ENCODE measurements at places on chromosomes 7 and 10.

DNA sequence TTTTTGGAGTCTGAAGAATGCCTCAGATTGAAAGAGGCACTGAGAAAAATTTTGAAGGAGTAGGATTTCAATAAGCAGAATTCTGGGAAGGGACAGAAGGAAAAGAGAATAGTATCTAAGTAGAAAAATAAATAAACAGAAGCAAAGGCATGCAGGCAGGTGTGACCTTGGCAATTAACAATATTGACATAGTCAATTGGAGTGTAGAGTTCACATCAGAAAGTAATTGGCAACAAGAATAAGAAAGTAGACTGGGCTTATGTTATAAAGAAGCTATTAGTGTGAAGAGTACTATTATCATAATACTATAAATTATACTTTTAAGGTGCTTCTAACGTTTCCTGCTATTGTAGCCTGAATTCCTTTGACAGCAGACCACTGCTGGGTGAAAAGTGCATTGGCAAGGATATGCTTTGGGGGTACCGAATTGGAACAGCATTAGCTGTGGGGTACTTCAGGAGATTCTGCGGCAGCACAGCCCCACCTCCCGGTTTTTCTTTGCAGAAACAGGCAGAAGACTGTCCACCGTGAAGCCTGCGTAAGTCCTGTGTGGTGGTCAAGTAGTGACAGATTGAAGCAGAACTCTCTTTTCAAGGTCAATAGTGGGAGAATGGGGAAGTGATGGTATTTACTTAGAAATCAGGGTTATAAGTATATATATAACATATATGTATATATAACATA lies 357.0 kb downstream of the THSD7A start:
- no peak for DNase-seq

DNA sequence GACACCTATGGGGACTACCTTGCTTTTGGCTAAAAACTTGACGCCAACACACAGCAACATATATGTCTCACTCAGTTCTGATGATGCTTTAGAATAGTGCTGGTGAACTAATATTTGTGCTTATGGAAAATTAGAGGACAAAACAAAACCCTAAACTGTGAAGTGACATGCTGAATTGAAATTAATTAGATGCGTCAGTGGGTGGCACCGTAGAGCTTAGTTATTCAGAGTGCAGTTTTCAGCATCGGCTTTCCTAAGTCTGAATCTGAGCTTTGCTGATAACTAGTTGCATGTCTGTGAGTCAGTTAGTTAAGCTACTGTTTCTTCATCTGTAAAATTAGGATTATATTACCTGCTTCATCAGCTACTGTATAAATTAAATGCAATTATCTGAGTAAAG lies 245.0 kb upstream of the SORCS1 start:
- no peak for DNase-seq

DNA sequence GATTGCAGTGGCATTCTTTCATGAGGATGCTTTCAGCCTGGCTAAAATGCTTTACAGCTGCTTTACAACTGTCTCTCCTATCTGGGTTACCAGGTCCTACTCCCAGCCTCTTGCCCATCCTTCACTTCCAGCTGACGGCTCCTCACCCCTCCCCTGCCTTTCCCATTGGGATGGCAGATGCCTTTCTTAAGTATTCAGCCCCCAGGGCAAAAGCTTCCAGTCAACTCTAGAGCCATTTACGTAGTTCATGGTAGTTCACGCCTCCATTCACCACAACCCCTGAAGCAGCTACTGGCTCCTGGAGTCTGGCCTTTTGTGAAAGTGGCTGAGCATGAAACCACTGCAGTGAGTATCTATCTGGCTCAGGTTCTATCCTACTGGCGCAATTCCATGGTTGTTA lies 17.2 kb upstream of the BMPER start:
- DNase-seq, result no peak

DNA sequence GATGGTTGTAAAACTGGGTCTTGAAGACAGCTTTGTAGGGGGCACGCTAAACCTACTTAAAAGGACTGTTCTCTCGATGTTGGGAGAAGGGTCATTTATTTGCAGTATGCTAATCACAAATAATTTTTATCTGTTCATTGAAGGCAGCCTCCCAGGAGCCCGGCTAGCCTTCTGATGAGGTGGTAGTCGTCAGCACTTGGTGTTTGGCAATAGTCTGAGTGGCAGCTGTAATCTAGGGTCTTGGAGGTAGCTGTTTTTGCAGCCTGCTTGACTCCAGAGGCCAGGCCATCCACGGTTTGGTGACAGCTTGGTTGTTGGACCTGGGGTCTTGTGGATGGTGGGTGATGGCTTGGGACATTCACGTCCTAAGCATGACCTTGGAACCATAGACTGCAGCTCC lies 2.2 kb downstream of the GTF2IRD1 start:
- DNase-seq, result no peak

DNA sequence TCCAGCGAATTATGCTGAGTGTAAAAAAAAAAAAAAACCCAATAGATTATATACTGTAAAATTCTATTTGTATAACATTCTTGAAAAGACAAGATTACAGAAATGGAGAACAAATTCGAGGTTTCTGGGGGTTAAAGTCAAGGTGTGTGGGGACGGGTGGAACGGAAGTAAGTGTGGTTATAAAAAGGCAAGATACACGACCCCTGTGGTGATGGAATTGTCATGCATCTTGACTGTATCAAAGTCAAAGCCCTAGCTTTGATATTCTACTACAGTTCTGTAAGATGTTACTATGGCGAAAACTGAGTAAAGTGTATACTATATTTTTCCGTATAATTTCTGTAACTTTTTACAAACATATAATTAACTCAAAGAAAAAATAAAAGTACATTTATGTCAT lies 718.2 kb upstream of the PCDH15 start:
- DNase-seq, result no peak

GRCh38 chr7:105807448-105807762 lies 69.0 kb downstream of the ATXN7L1 start:
- no peak for DNase-seq

GRCh38 chr7:20831956-20832355 lies 45.3 kb upstream of the SP8 start:
- no peak for DNase-seq

DNA sequence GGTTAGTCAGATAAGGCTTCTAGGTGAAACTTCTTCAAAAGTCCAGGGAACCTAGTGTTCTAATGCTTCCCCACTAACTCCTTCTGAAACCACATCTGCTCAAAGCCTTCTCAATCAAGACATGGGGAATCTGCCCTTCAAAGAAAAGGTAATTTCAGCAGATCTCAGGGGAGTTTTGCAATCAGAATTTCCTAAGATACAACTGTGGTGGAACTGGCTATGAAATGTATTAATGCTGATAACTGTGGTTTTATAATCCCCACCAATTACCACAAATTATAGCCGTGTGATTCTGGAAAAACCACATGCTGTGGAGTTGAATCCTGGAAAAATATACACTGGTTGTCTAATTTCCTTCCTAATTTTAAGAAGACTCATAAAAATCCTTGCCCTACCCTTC lies 233.8 kb downstream of the SORCS1 start:
- DNase-seq, result no peak

DNA sequence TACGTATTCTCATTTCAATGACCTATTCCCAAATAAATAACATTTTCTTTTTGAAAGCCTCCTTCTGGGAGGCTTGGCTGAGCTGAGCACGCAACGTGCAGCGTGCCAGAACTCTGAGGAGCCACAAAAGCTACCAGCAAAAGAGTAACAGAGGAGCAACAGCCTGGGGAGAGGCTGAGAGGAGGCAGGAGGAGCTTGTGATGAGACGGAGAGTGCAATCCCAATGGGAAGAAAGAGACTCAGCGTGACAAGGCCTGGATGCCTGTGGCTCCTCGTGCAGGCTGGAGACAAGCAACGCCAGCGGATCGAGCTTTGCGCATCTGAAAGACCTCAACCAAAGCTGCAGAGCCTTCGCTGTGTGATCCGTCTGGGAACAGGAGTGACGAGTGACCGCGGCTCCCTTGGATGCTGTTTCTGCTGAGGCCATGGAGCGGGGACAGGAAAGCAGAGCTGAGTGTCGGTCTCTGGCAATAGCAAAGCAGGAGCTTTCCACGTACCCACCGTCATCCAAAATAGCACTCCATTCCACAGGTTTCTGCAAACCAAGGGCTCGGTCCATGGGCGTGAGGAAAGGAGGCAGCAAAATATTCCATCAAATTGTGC lies 171.7 kb upstream of the PFKP start:
- no peak for DNase-seq

DNA sequence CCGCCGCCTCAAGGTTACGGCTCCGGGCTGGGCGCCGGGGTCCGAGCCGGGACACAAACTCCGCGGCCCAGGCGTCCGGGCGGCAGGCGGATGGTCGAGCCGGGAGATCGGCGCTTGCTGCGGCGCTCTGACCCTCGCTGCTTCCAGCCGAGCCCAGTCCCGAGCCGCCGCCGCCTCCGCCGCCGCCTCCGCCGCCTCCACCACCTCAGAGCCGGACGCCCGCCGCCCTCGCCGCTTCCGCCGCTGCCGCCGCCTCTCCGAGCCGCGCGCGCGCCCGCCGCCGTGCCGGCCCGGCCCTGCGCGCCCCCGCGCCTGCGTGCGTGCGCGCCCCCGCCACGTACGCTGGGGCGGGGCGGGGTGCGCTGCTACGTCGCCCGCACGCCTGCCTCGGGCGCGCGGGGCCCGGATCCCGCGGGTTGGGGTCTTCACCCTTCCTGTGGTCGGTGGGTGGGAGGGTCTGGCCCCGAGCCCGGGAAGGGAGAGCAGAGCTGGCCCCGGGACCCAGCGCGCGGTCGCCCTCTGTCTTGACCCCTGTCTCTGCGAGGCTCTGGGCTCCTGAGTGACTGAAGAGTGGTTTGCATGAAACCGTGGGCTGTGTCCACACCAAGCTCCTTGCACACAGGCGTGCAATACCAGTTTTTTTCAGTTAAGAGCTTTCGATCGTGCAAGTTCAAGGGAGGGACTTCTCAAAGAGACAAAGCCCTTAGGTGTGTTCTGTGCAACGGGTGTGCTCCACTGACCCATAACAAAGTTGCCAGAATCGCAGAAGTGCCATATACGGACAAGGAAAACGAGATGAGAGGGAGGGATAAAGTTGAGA lies at the start of gene SMURF1:
Gene SMURF1 (minus strand): TSS at position 256 of the 820 bp plus-strand sequence. CDS start 328 bp downstream, outside the sequence.
- DNase-seq, result peak; percentile 11

DNA sequence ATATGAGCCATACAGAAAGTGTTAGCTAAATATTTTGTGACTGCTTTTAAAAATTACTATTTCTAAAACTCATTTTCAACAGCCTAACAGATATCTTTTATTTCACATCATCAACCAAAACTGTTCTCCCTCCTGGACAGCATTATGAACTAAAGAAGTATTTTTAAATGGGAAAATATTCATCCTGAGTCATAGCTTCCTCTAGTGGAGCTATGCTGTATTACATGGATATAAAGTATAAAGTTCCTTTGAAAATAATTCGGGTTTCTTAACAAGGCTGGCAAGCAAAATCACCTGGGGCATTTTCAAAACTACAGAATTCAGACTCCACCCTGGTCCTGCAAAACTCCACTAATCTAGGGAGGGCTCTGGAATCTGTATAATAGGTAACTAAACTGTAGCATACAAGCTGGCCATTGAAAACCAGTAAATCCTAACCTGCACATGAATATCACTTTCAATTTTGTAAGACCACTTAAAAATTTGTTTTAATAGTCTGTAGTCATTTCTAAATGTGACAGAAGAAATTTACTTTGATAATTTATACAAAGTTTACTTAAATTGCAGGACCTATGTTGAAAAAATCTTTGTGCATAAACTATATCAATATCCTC lies 53.5 kb downstream of the SCIN start:
- no peak for DNase-seq

- DNase-seq, result peak; percentile 9
Measured at GRCh38 chr7:20329389-20330238, 1.1 kb upstream of the ITGB8 start.

- no peak for DNase-seq
Measured at GRCh38 chr10:30583778-30584415, 45.7 kb downstream of the LYZL2 start.

GRCh38 chr7:79050603-79051002 lies 402.9 kb downstream of the MAGI2 start:
- no peak for DNase-seq

- no peak for DNase-seq
Measured at GRCh38 chr10:32340596-32341180, 6.3 kb downstream of the EPC1 start.

- DNase-seq, result no peak
Measured at GRCh38 chr10:79494871-79495705, 17.2 kb upstream of the EIF5AL1 start.

DNA sequence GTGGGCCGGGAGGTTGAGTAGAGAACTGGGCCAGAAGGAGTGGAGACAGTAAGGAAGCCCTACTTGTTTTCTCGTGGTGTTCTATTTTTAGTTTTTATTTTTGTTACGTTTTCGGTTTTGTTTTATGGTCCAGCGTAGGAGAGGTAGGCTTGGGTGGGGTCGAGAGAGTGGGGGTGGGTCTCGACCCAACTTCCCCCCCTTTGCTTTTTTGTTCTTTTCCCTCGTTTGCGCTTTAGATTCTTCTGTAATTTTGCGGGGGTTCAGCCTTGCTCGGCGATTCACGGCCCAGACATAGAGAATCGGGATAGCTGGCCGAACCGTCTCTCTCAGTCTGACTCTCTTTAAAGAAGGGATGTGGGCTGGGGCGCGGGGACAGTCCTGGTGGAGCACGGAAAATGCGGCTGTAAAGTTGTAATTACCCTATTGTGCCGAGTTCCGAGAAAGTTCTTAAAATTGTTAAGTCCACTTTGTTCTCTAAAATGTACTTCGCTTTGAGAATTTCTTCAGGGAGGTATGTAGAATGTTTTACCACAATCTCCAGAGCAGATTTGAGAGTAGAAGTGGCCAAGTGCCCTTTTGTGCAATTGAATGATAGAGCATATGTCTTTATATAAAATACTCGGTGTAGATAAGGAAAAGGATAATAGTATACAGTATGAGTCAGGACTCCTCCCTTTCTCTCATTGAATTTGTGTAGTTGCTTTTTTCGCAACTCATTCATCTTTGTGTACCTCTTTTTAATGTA lies 816 bp downstream of the DMTF1 start:
- DNase-seq, result peak; percentile 36

- DNase-seq, result no peak
Measured at GRCh38 chr10:86775056-86775869, 18.8 kb downstream of the BMPR1A start.

GRCh38 chr10:86970162-86970981 lies 2.1 kb downstream of the ADIRF start:
- DNase-seq, result no peak

GRCh38 chr10:114131094-114131493 lies 42.9 kb downstream of the CCDC186 start:
- DNase-seq, result no peak

GRCh38 chr10:9010093-9010492 lies 955.6 kb downstream of the GATA3 start:
- DNase-seq, result no peak

DNA sequence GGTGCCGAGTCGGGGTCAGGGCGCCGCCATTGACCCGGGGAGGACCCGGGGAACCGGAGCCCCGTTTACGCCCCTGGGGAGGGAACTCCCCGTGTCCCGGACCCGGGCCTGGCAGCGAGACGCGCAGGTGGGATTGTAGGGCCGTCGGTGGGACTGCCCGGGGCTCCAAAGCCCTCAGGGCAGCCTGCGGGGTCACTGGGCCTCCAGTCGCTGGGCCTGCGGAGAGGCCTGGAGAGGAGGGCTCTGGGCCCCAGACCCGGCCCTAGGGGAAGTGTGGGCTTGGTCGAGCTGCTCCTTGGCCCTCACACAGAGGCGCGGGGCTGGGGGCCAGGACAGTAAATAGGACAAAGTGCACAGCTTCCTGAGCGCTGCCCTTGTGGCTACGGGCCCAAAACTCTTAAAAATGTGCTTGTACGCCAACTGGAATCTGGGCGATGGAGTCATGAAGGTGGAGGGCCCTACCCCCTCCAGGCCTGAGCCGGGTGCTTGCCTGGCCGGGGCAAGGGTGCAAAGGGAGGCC lies 657 bp downstream of the ECHDC3 start:
- no peak for DNase-seq

Measured in NCI-H187 (cell line).